Naive B cell (primary cell): ENCODE measurements at places on chromosomes 5 and 9.

- H3K27ac ChIP-seq: no peak overlapping the region
- H3K27me3 ChIP-seq: no peaks in the 10 kb centered on the region
- no peak for DNase-seq
- no peaks in the 10 kb centered on the region for H3K4me1 ChIP-seq
- H3K36me3 ChIP-seq: no peaks in the 10 kb centered on the region
These were observed 116.9 kb downstream of the CDH9 start for GRCh38 chr5:26921439-26921838.

- no peak overlapping the region for H3K4me3 ChIP-seq
- H3K36me3 ChIP-seq: no peaks in the 10 kb centered on the region
- no peak for DNase-seq
- H3K27me3 ChIP-seq: no peaks in the 10 kb centered on the region
These were observed 230.9 kb downstream of the SLF1 start for GRCh38 chr5:94849324-94849723.

DNA sequence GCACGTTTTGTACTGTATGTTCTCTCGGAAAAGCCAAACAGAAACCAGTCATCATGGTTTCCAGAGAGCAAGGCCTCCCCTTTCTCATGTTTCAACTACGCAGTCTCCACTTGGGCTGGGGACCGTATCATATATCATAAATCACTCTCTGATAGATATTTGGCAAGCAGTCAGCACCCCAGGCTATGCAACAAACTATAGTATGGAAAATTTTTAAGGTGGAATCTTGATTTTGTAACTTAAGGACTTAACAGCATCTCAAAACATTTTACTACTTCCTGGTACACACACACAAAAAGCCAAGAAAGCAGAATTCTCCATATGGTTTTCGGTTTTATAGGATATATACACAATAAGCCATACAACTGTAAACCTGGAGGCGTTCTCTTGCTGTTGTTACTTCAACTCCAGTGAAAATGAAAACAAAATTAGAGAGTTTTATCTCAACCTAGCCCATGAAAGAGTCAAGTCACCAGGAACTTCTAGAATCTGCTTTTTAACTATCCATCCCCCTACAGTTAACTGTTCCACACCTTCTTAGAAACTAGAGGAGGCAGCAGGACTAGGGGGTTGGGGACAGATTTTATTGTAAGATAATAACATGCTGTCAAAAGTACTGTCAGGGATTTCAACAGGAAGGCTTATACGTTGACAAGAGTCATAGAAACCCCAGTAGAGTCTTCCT, 283.4 kb downstream of the NFIB start:
- H3K4me3 ChIP-seq: no peak overlapping the region
- DNase-seq: no peak
- no peaks in the 10 kb centered on the region for H3K36me3 ChIP-seq
- no peaks in the 10 kb centered on the region for H3K27me3 ChIP-seq
- H3K27ac ChIP-seq: no peak overlapping the region

GRCh38 chr5:181158869-181159268, 11.5 kb downstream of the OR2V2 start:
- H3K4me1 ChIP-seq: peaks cover 29% of the 10 kb centered on the region
- H3K27me3 ChIP-seq: peaks cover 34% of the 10 kb centered on the region
- no peak overlapping the region for H3K27ac ChIP-seq
- DNase-seq: no peak

GRCh38 chr9:136472640-136473353, 10.0 kb downstream of the SEC16A start:
- H3K4me1 ChIP-seq: peaks cover 1% of the 10 kb centered on the region
- no peak for DNase-seq
- no peak overlapping the region for H3K4me3 ChIP-seq
